Activated T-helper 2 cell treated with anti-CD3 and anti-CD28 coated beads, Interferon-gamma antibody, Interleukin-2, Interleukin-4, amounts not matched to agents 10 μg/mL and 5 μg/mL and 100 μg/mL, durations not matched to agents 14 hours and 24 hours and 36 hours (primary cell): ENCODE measurements at places on chromosomes 3 and 15. TPM values are rescaled to one million over a fixed set of nuclear protein-coding genes. Genes with fewer than 3 reads are reported as not detected.

The GOLGA6D gene
- not detected in 2 replicates for total RNA-seq

The WWTR1 gene
- 2.6 TPM in 2 replicates for total RNA-seq

The LDHAL6B gene
- total RNA-seq: not detected in 2 replicates

The LRRC15 gene
- not detected in 2 replicates for total RNA-seq

The CHRNB4 gene
- not detected in 2 replicates for total RNA-seq

The HACL1 gene
- total RNA-seq: 22.8 TPM in 2 replicates

The MESP2 gene
- 0.39 and 0.41 TPM in 2 replicates for total RNA-seq

The VWA5B2 gene
- total RNA-seq: 0.11 TPM in 1 of 2 replicates, not detected in the other

The KLHL6 gene
- 29.5 and 29.7 TPM in 2 replicates for total RNA-seq

The ZMAT3 gene
- 8.9 and 10.6 TPM in 2 replicates for total RNA-seq

The DAZL gene
- not detected in 2 replicates for total RNA-seq

The NUP210 gene
- 143 and 148 TPM in 2 replicates for total RNA-seq

The MST1R gene
- total RNA-seq: 1.2 and 1.3 TPM in 2 replicates

The LNP1 gene
- total RNA-seq: 2.0 and 2.8 TPM in 2 replicates

The BOC gene
- total RNA-seq: 4.2 and 5.4 TPM in 2 replicates

The TMEM207 gene
- total RNA-seq: not detected in 2 replicates

The RBPMS2 gene
- 0.09 TPM in 2 replicates for total RNA-seq

The AGBL1 gene
- 0.14 and 0.18 TPM in 2 replicates for total RNA-seq

The GOLGA6B gene
- total RNA-seq: not detected in 2 replicates

The ATP13A5 gene
- not detected in 2 replicates for total RNA-seq

The KCNMB3 gene
- total RNA-seq: 0.28 and 0.52 TPM in 2 replicates

The CTNNB1 gene
- total RNA-seq: 230 and 238 TPM in 2 replicates

The CNTN6 gene
- total RNA-seq: not detected in 2 replicates

The IL17RB gene
- total RNA-seq: 33.3 and 36.1 TPM in 2 replicates

The TLR9 gene
- total RNA-seq: 0.32 and 0.50 TPM in 2 replicates

The HTR3E gene
- total RNA-seq: not detected in 2 replicates

The GRAMD1C gene
- total RNA-seq: 0.37 and 0.87 TPM in 2 replicates

The GOLGA6A gene
- not detected in 2 replicates for total RNA-seq

The DAPK2 gene
- total RNA-seq: 1.9 and 2.0 TPM in 2 replicates

The SMCO1 gene
- total RNA-seq: not detected in 2 replicates

The KAT2B gene
- 10.9 and 12.1 TPM in 2 replicates for total RNA-seq

The CSPG4 gene
- 0.02 TPM in 1 of 2 replicates, not detected in the other for total RNA-seq

The BNIP2 gene
- total RNA-seq: 59.4 and 60.5 TPM in 2 replicates

The SYNM gene
- 0.46 and 0.55 TPM in 2 replicates for total RNA-seq

The REC114 gene
- not detected in 2 replicates for total RNA-seq

The STX19 gene
- total RNA-seq: not detected in 2 replicates

The UCN2 gene
- 0.11 TPM in 1 of 2 replicates, not detected in the other for total RNA-seq

The LRRC34 gene
- total RNA-seq: 5.6 and 5.9 TPM in 2 replicates

The VEPH1 gene
- not detected in 2 replicates for total RNA-seq

The PPM1L gene
- total RNA-seq: 2.6 and 2.9 TPM in 2 replicates

The C3orf85 gene
- total RNA-seq: not detected in 2 replicates

The DPPA2 gene
- total RNA-seq: not detected in 2 replicates

The GOLGA6L4 gene
- total RNA-seq: 1.8 and 2.1 TPM in 2 replicates

The STRC gene
- total RNA-seq: 0.30 and 0.55 TPM in 2 replicates

The KLHL40 gene
- not detected in 2 replicates for total RNA-seq

The GPR149 gene
- total RNA-seq: not detected in 2 replicates

The SUSD5 gene
- total RNA-seq: not detected in 2 replicates

The GMNC gene
- total RNA-seq: not detected in 2 replicates

The AQP9 gene
- 0.89 and 0.94 TPM in 2 replicates for total RNA-seq
